ENCODE measurements at places on chromosomes 7 and 10.
A peak's percentile ranks its signal among the peaks of the same experiment; 100 is the strongest.

GRCh38 chr7:44201813-44202212, 1.0 kb downstream of the YKT6 start:
- DNase-seq, result no peak

- DNase-seq, result no peak
Measured at GRCh38 chr10:71580926-71581325, 138.7 kb downstream of the C10orf105 start.

DNA sequence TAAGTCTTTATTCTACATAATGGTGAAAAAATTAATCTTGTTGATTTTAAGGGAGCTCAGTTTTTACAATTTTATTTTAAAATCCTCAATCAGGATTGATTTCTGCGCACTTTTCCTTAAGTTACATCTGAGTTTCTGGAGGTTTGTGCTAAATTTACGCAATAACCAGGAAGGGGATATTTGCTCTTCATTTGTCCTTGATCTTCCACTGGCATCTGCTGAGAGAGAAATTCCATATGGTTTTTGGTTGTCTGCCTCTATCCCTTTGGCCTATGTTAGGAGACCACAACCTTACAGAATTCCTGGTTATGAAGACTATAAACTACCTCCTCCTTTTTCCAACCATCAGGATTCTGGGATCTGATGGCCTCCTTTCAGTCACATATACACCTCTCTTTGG, 20.1 kb upstream of the CDK6 start:
- DNase-seq, result no peak

GRCh38 chr7:139505563-139505962, 17.9 kb upstream of the CLEC2L start:
- no peak for DNase-seq

DNA sequence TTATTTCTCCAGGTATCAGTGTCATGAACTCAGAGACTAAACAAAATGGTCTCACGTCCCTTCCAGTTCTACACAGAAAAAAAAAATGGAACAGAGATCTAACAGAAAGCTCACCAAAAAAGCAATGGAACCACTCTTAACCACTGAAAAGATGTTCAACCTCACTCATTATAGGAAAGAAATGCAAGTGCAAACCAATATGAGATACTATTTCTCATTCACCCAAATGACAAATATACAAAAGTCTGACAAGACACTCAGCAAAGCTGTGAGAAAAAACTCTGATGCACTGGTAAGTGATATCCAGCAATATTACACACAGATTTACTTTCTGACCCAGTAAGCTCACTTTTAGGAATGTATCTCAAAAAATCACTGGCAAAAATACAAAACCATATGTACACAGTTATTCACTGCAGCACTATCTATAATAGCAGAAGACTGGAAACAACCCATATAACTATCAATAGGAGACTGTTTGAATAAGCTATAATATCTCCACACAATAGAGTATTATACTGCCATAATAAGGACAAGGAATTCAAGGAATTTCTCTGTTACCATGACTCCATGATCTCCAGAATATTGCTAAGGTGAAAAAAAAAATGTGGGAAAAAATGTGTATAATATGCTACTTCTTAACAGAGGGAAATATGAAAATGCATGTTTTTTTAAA, 36.6 kb downstream of the ABI1 start:
- DNase-seq, result no peak

GRCh38 chr10:69642747-69643146, 12.7 kb downstream of the FAM241B start:
- DNase-seq, result no peak

- no peak for DNase-seq
Measured at GRCh38 chr7:159105832-159106811, 38.5 kb downstream of the VIPR2 start.

GRCh38 chr10:119801998-119802538, 70.6 kb downstream of the MCMBP start:
- no peak for DNase-seq

DNA sequence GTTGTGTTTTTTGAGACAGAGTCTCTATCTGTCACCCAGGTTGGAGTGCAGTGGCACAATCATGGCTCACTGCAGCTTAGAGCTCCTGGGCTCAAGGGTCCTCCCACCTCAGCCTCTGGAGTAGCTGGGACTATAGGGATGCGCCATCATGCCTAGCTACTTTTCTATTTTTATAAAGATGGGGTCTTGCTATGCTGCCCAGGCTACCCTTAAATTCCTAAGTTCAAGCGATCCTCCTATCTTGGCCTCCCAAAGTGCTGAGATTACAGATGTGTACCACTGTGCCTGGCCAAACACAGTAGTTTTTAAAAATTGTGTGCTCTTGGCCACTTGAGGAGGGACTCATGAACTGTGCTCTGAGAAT, 10.6 kb upstream of the TLX1 start:
- DNase-seq, result no peak

- no peak for DNase-seq
Measured at GRCh38 chr10:61791216-61791615, 110.3 kb upstream of the ARID5B start.

- no peak for DNase-seq
Measured at GRCh38 chr7:19249281-19249680, 104.1 kb upstream of the FERD3L start.

DNA sequence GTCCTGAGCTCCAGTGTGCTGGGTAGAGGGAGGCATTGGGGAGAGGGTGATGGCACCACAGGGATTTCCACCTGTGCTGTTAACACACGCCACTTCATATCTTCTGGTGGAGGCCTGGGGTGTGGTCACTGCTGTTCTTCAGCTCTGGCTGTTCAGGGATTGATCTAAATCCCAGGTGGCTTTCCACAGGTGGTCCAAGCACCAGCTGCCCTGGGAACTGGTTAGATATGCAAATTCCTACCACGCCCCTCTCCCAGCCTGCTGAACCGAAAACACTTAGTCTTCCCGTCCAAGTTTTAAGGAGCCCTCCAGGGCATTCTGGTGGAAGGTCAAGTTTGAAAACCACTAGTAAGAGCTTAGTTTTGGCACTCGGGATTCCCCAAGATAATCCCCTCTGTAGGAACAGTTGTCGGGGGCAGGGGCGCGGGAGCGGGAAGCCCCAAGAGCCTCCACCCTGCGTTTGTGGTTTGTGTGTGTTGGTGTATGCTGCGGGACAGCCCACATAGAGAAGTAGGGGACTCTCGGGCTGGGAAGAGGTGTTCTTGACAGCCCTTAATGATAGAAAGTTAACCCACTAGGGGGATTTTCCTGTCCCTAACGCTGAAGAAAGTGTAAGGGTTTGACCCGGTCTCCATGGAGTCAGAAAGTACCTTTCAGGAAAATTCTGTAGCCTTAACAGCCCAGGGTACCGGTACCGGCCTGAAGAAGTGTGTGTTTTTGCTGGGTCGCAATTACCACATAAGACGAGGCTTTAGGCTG, 5.1 kb downstream of the DEPP1 start:
- no peak for DNase-seq

GRCh38 chr7:50710441-50711154, 72.1 kb downstream of the GRB10 start:
- no peak for DNase-seq

DNA sequence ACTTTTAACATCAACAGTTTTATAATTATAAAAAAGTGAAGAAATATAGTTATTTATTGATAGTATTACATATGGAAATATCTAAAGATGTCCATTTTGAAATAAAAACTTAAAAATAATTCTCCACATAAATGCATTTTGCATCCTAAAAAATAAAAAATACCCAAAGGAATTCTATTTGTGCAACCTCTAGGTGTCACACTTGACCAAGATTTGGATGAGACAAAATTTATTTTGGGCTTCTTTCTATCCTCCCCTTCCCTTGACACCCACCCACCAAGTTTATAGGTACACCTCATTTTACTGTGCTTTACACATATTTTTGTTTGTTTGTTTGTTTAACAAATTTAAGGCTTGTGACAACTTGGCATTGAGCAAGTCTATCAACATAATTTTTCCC, 3.3 kb upstream of the THSD7A start:
- no peak for DNase-seq

- no peak for DNase-seq
Measured at GRCh38 chr7:146176860-146177259, 60.3 kb downstream of the CNTNAP2 start.

- DNase-seq, result no peak
Measured at GRCh38 chr10:36188461-36188860, 546.4 kb upstream of the FZD8 start.

GRCh38 chr10:99002392-99002791, 233.3 kb downstream of the HPSE2 start:
- DNase-seq, result no peak

DNA sequence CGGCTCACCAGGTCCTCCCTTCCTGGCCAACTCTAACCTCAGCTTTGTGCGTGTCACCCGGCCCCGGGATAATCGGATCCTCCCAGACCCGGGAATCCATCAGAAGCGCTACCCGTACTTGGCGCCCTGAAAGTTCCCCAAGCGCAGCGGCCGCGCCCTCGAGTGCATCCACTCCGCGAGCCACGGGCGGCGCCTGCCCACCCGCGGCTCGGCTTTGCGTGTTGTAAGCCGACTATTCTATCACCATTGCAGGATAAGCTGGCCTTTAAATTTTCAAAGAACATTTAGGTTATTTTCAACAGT, 35.7 kb upstream of the EBLN1 start:
- no peak for DNase-seq

DNA sequence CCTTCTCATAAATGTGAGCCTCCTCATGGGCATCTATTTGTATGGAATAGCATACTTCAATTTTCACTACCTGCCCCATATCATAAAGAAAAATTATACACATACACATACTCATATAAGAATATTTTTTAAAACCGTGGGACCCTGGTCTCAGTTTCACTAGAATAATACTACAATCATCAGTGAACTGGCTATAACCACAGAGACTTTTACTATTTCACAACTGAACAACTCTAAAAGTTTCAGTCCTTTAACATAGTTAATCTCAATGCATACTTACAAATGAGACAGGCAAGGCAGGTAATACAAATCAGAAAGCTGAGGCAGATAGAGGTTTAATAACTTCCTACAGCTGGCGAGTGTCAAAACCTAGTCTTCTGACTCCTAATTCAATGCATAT, 83.1 kb downstream of the LRRN3 start:
- no peak for DNase-seq

GRCh38 chr10:112287844-112288243, 4.6 kb downstream of the TECTB start:
- DNase-seq, result no peak

- no peak for DNase-seq
Measured at GRCh38 chr7:27532314-27532713, 130.4 kb downstream of the HIBADH start.

DNA sequence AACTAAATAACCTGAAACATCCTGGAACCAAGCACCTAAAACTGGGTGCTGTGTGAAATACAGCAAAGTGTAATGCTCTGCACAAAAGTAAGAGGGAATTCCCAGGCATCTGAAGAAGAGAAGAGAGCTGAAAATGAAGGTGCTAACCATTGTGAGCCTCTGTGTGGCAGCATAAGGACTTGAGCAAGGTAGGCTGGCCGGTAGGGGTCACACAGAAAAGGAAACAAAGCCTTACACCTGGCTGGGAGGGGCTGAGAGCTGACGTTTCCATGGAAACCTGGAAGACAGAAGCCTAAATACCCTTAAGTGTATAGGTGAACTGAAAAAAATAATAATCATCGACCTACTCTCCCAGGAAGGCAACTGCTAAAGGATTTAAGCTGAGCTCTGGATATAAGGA, 48.6 kb downstream of the CUL1 start:
- peak; percentile 55 for DNase-seq

- DNase-seq, result no peak
Measured at GRCh38 chr7:40506158-40506557, 371.4 kb downstream of the SUGCT start.

GRCh38 chr10:48634984-48635557, 30.2 kb upstream of the ARHGAP22 start:
- DNase-seq, result no peak

GRCh38 chr10:14329746-14330173, 964 bp downstream of the FRMD4A start:
- no peak for DNase-seq

DNA sequence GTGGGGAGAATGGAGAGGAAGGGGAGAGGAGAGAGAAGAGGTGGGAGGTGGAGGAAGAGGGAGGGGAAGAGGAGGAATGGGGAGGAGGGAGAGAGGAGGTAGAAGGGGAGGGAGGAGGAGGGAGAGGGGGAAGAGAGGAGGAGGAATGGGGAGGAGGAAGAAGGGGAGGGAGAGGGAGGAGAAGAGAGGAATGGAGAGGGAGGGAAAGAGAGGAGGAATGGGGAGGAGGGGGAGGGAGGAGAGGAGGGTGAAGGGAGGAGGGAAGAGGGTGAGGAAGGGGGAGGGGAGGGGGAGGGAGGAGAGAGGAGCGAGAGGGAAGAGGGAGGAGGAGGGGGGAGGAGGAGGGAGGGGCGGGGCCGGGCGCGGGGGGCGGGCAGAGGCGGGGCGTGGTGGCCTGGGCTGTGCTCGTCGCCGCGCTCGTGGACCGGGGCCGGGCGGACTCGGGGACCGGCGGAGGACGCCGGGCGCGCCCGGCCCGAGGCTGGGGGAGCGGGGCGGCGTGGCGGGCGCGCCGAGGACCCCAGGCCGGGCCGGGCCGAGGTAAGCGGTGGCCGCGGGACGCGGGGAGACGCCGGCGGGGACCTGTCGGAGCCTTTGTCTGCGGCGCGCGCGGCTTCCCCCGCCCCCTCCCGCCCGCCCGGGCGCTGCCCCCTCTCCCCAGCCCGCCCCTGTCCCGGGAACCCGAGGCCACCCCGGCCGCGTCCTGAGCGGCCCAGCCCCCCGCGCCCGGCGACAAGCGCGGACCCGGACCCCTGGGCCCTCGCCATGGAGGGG, at the start of gene SLC29A4:
TSS of gene SLC29A4 (plus strand) at position 401 of the 774 bp plus-strand sequence. CDS start 4,874 bp downstream, outside the sequence.
- DNase-seq, result no peak

- peak; percentile 43 for DNase-seq
Measured at GRCh38 chr7:29386196-29386765, 177.4 kb upstream of the PRR15 start.

DNA sequence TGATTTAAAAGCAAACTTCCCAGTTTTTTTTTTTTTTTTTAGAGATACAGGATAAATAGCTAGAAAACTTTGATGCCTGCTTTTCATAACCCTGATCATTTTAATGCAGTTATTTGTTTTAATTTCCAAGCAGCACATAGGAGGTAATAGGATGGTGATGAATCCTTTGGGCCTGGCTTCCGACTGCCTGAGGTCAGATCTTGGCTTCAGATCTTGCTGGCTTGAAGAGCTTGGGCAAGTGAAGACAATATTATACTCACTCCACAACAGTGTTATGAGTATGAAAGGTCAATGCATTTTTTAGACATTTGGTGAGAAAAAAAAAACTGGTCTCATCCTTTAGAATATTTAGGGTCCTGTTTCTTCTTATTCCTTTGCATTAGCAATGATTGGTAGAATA, 124.8 kb upstream of the PRKCQ start:
- DNase-seq, result no peak

Measured in NCI-H1930 (cell line).